ENCODE measurements at places on chromosomes 6 and 20.

DNA sequence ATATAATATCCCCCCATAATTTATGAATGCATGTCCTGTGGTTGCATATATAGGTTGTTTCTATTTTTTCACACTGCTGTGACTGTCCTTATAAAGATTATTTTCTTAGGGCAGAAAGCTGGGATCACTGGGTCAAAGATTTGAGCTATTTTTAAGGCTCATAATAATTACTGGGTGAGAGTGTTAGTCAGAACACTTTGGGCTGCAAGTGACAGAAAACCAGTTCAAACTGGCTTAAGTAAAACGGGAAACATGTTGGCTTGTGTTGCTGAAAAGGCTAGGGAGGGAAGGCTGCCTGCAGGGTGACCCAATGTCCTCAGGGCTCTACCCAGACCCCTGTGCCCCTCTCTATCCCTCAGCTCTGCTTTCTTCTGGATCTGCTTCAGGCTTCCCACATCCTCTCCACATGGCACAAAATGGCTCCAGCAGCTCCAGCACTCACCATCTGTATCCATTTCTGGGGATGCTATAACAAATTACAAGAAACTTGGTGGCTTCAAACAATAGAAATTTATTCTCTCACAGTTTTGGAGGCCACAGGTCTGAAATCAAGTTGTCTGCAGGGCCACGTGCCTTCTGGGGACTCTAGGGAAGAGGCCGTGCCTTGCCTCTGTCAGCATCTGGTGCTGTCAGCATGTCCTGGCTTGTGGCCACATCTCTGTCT lies 33.1 kb upstream of the MLN start:
- DNase-seq = no peak

DNA sequence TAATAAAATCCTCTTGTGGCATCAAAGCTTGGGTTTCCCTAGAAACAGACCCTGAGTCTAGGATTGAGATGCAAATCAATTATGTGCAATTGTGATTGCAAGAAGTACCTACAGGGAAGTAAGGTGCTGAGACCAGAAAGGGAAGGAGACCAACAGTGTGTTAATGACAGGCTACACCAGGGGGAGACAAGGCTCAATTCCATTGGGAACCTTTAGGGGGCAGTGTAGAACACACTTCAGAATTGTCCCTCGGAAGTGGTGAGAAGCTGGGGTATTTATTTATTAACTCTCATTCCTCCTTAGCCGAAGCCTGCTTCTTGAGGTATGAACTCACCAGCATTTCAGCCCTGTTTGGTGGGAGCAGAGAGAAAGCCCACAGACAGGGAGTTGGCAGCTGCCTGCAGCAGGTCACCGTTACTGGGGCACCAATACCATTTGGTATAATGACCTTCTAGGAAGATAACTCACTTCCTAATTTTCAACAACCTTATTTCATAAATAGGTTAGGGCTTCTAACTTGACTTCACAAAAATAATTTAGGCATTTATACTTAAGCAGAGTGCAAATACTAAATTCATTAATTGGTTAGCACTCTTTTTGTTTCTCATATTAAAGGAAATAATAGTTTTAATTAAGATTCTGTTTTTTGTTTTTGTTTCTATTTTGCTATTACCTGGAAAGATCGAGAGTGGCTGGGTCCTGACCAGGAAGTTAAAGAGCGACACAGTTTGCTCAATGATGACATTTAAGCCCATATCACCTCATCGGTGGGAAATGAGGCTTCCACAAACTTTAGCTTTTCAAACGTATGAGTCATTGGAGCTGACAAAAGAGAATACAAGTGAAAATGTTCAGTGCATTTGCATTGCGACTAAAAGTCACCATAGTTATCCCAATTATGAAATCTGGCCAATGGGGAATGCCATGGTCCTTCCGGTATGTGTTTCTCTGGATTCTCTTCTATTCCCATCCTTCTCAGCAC lies 94.8 kb downstream of the BTBD3 start:
- DNase-seq = no peak

- DNase-seq = no peak
Measured at GRCh38 chr6:22575190-22575589, 5.8 kb downstream of the HDGFL1 start.

DNA sequence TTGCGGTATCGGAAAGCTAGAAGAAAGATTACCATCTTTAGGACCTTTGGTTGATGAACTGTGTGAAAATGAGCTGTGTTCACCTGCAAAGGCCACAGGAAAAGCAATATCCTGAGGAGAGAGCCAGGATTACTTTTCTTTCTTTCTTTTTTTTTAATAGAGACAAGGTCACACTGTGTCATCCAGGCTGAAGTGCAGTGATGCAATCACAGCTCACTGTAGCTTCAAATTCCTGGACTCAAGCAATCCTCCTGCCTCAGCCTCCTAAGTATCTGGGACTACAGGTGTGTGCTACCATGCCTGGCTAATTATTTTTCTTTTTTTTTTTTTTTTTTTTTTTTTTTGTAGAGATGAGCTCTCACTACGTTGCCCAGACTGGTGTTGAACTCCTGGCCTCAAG lies 17.2 kb downstream of the FAM184A start:
- no peak for DNase-seq

DNA sequence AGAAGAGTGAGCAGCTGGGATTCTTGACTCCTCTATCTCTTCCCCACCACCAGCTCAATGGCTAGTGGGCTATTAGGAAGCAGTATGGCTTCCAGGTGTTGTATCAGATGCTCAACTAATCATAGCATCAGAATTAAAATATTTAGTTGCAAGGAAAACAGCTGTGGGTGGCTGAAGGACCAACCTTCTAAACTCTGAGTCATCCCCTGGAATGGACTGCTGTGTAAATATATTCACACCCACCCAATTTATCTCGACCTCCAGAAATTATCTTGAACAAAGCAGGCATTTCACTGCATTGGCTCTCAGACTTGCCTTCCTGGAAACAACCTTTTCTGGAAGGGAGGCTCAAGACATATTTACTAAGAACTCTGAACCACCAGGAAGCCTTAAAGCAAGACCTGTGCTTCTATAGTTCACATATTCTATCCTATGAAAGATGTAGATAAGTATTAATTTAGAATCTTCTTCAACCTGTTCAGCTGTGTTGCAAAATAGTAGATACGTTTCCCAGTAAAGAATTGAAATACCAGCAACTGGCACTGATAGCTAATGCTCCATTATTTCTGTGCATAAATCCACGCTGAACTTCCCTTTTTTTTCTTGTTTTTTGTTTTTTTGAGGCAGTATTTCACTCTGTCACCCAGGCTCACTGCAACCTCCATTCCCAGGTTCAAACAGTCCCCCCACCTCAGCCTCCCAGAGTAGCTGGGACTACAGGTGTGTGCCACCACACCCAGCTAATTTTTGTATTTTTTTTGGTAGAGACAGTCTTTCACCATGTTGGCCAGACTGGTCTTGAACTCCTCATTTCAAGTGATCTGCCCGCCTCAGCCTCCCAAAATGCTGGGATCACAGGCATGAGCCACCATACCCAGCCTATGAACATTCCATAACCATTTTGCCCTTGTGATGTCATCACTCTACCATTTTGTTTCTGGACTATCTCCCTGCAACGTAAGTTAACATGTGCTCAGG lies 56.9 kb upstream of the CD2AP start:
- DNase-seq = no peak

DNA sequence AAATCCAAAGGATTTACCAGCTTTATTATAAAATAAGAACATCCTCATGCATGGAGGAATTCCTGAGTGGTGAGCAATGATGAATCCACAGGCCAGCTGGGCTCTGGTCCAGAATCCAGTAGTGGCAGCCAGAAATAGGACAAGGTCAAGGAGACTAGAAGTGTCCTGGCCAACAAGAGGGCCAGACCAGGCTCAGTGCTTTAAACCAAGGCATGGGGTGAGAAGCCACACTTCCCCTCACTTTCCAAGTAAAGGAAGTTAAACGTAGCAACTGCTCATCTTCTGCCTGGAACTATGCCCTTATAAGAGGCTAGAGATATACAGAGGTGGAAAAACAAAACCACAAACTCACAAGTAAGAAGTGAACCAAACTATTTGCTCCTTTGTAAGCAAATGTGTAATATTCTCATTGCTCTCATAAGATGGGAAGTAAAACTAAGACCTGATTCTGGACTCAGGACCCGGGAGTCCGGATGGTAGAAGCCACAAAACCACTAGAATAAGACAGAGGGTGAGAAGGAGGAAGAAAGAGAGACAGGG lies 253.2 kb downstream of the UST start:
- no peak for DNase-seq

GRCh38 chr20:61979701-61980635 lies 85.7 kb downstream of the TAF4 start:
- DNase-seq = no peak

- DNase-seq = no peak
Measured at GRCh38 chr6:31597006-31597405, 4.2 kb upstream of the NCR3 start.

DNA sequence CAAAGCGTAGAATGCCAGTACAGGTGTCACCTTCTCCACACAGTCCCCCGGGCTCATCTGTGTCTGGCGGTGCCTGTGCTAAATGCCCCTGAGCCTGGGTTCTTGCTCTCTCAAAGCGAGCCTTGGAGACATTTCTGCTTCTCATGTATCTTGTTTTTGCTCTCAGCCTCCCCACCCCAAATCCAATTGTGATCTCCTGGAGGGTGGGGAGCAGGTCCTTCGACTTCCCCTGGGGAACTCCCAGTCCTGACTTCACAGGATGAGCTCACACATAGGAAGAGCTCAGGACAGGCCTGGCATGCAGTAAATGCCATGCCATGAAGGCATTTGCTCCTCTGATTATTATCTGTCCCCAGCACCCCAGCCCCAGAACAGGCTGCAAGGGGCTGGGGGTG lies 58.1 kb downstream of the NOL4L start:
- DNase-seq = no peak

- no peak for DNase-seq
Measured at GRCh38 chr6:167872538-167873210, 46.0 kb downstream of the AFDN start.

GRCh38 chr20:46179862-46180261 lies 61.7 kb downstream of the CD40 start:
- DNase-seq = no peak

GRCh38 chr6:127201321-127201720 lies 65.3 kb upstream of the RNF146 start:
- no peak for DNase-seq

GRCh38 chr6:1572892-1573291 lies 36.8 kb upstream of the FOXC1 start:
- DNase-seq = no peak

- DNase-seq = no peak
Measured at GRCh38 chr6:41182069-41183034, 18.6 kb downstream of the TREML2 start.

DNA sequence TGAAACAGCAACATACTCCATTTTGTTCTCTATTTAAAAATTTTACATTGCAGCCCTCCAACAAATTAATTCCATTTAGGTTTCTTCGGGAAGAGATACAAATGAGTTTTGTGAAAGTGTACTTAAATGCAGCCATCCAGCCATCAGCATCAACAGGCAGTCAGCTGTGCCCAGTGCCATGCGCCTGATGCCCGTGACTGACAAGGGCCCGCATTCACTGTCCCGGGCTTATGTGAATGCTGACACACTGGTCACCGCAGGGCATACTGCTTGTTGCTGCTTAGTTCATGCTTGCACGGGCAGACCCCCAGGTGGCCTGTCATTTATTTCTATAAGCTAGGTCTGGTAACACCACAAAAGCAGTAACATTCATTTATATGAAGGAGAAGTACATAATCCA lies 224.9 kb upstream of the QKI start:
- no peak for DNase-seq

DNA sequence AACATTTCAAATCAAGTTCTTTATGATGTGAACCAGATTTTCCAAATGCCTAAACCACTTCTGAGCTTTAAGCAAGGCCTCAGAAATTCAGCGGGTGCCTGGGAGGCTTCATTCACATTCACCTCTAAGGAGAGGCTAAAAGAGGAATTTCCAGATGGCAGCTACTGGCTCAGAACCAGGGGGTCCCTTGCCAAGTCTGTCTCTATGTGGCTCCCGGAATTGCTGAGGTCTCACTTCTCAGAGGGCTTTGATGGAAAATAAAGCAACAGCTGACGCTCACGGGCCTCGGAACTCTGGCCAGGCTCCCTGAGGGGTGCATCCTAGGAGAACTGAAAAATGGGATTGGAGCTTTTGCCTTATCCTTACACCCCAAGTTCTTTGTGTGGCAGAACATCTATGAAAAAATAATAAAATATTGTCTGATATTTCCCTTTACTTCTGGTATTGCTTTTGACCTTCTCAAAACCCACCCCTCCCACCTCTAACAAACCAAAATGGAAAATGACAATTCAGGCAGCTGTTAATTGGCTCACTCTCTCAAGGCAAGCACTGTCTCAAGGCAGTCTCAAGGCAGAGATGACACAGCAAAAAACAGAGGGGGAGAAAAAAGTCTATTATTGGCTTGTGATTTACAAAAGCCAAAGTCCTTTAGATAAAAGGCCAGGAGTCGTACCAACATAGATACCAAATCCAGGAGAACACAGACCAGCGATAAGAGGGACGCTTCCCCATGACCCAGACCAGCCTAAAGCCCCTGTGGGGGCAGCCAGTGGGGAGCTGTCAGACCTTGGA lies 21.8 kb upstream of the LRRN4 start:
- DNase-seq = no peak

DNA sequence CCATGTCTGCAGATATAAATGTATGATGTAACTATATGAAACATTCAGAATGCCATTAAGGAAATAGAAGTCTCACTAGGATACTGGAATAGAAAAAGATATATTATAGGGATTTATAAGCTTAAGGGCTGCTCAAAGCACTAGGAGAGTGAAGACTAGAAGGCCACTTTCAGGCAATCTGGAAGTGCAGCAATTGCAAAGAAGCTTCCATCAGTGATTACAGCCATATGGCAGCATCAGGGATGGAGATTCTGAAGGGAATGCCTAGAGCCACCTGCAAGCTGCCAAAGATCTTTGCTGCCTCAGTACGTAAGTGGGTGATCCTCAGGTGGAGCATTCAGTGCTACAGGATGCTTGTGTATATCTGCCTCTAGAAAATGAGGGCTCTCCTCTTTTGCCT lies 796.2 kb upstream of the EPHA7 start:
- no peak for DNase-seq

- no peak for DNase-seq
Measured at GRCh38 chr6:8057793-8058192, 6.4 kb downstream of the BLOC1S5 start.

DNA sequence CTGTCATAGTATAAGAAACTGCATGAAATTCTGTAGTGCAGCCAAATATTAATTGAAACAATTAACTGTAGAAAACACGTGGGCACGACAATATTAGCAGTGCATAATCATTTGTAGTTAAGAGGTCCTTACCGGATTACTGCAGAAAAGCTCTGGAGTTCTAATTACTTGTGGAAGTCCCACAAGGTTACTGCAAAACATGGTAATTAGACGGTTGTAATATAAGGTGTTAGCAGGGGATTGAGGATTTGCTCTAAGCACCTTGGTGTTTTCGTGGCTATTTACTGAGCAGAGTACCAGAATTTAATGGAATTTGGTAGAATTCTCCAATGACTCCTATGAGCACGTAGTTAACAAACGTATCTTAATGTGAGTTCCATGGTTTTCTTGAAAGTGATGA lies 473.6 kb upstream of the AGPAT4 start:
- no peak for DNase-seq

GRCh38 chr20:15339264-15339663 lies 1001.9 kb upstream of the FLRT3 start:
- no peak for DNase-seq

GRCh38 chr20:57660922-57661745 lies 40.9 kb upstream of the ZBP1 start:
- no peak for DNase-seq

All from stimulated activated CD4-positive, alpha-beta T cell treated with anti-CD3 and anti-CD28 coated beads, TNF-alpha, amount 100 ng/mL, for 48 hours (primary cell).